Stimulated activated CD4-positive, alpha-beta T cell treated with anti-CD3 and anti-CD28 coated beads, TNF-alpha, amount 100 ng/mL, for 24 hours (primary cell): ENCODE measurements at places on chromosomes 6 and 20.

GRCh38 chr6:32662836-32663235 is 3.6 kb downstream of the HLA-DQB1 start:
- no peak for DNase-seq

- DNase-seq, result no peak
Observed at GRCh38 chr6:124999105-124999764, 37.0 kb downstream of the RNF217 start.

GRCh38 chr6:52389626-52390360 is 27.8 kb downstream of the PAQR8 start:
- DNase-seq, result peak; percentile 34

DNA sequence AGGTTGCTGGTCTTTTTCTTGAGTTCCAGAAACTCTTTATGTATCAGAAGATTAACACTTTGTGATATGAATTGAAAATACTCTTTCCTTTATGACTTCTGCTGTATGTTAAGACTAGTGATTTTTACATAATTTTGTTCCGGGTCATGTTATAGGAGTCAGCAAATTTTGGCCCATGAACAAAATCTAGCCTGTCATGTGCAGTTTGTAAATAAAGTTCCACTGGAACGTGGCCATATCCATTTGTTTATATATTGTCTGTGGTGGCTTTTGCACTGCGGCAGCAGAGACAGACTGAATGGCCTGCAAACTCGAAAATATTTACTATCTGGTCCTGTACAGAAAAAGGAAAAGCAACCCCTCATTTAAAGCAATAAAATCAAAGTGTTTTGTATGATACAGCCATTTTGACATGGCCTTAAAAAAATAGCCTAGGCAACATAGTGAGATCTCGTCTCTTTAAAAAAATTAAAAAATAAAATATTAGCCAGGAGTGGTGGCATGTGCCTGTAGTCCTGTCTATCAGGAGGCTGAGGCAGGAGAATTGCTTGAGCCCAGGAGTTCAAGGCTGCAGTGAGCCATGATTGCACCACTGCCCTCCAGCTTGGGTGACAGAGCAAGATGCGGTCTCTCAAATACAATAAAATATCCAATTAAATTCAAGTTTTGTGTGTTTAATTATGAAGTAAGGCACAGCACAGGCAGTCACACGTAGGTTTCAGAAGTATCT is 36.9 kb downstream of the SNX9 start:
- DNase-seq, result no peak

DNA sequence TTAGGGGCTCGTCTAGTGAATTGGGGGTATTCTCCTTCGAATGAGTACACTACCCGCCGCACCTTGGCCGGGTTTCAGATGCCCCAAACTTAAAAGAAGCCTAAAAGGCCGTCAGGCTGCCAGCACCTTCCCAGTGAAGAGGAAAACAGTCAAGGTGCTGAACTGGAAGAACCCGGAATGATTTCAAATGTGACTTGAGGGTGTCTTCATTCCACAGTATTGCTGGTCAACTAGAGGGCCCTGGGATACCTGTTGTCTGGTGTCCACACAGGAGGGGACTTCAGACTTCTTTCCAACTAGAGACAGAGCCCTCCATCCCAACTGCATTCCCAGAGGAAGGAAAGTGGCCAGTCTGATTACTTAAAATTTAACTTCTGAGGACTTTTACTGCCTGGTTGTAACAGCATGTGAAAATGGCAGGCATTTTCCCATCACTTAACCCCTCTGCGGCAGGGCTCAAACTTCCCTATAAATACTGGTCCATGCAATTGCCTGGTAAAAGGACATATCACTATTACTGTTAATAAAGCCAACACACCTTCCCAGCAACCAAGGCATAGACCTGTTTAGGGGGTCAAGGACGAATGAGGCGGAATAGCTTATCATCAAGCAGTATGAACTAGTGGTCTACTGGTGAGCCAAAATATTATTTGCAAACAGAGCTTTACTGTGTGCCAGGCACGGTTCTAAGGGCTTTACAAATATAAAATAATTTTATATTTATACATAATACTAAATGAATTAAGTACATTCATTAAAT is 651 bp upstream of the SAMHD1 start:
- DNase-seq, result no peak

GRCh38 chr20:50310673-50311051 is 120.0 kb downstream of the CEBPB start:
- no peak for DNase-seq

DNA sequence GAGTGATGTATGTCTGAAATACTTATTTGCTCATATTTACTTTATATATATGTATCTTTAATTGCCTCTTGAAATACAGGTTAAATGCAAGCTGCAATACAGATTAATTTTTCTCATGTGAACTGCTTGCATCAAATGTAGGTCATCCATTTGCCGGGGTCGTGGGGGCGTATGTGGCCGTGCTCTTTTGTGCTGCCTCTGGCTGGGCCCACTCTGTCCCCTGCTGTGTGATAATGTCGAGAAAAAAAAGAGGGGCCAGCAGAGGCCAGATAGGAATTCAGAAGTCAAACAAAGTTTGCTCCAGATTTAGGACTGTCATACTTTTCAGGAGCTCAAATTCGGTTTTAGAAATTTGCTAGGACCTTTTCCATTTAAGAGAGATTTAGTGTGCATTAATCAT is 459.6 kb upstream of the SOX4 start:
- no peak for DNase-seq

DNA sequence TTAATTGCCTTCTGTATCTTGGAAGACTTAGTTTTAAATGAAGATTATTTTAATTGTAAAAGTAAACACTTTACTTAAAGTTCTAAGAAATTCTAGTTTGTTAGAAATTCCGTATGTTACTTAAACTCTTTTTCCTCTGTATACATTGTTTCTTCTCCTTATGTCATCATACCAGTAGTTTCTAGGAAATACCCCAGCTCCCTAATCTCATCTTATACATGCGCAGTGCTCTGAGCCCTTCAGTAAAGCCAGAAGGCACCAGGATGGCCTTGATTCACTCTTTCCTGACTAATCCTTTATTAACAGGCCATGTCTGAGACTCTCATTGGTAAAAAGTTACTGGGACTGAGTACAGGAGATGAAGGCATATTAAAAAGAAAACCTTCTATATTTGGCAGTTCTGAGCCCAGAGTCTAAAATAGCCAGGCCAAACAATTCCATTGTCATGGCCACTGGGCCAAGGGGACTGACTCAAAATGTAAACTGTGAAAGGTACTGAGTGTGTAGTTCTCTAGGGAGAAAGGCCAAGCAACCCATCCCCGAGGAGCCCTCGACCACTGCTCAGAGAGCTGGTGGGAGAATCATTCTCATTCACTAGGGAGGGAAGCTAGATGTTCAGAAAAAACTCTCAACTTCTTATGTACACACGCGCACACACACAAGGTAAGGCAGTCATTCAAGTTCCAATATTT is 25.0 kb downstream of the SLC22A1 start:
- DNase-seq, result no peak

GRCh38 chr20:6501061-6501460 is 266.4 kb upstream of the BMP2 start:
- no peak for DNase-seq

DNA sequence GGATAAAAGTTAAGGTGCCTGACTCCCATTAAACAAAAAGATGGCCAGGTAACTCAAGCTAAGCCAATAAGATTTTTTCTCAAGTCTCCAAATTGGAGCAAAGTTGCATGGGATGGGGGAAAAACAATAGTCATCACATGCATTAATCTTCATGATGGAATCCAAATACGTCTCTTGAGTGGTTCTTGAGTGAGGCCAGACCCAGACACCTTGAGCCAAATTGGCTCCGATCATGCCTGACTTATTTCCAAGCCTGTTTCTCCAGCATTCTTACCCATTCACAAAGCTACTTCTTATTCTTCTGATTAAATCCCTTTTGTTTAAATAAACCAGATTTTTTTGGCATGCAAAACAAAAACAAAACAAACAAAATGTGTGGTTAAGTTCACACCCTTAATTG is 420.3 kb upstream of the NRSN1 start:
- no peak for DNase-seq
